ENCODE measurements at places on chromosomes 1 and 21.

GRCh38 chr1:63859480-63860275 lies 85.9 kb downstream of the ROR1 start:
- DNase-seq = no peak

DNA sequence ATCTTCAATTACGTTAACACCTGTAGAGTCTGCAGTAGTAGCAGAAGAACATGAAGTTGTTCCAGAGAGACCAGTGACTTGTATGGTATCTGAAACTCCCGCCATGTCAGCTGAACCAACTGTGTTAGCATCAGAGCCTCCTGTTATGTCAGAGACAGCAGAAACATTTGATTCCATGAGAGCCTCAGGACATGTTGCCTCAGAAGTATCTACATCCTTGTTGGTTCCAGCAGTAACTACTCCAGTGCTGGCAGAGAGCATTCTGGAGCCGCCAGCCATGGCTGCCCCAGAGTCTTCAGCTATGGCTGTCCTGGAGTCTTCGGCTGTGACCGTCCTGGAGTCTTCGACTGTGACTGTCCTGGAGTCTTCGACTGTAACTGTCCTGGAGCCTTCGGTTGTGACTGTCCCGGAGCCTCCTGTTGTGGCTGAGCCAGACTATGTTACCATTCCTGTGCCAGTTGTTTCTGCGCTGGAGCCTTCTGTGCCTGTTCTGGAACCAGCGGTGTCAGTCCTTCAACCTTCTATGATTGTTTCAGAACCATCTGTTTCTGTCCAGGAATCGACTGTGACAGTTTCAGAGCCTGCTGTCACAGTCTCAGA lies 10.3 kb downstream of the SON start:
- no peak for DNase-seq

DNA sequence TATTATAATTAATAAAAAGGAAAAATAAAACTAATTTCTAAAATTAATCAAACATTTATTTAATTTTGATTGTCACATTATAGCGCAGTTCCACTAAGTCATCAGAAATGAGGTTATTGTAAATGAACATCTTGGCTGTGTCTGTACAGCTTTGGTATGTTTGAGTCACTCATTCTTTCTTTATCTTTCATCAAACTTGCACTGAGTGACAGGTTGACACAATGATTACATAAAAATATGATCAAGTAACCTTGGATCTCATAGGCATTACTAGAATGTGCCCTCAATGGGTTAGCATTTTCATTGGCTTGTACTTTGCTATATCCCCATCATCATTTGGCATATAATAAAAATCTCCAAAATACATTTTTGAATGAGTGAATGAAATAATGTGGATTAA lies 1353.2 kb upstream of the ADGRL2 start:
- no peak for DNase-seq

GRCh38 chr1:151720974-151721787 lies at the start of gene RIIAD1:
Gene RIIAD1 (plus strand): TSS chr1:151721522. CDS start chr1:151721537, 15 bp downstream.
- peak; percentile 20 for DNase-seq

- no peak for DNase-seq
Observed at GRCh38 chr1:110050602-110051261, 16.3 kb downstream of the STRIP1 start.

GRCh38 chr1:153768316-153769181 lies 6.7 kb upstream of the SLC27A3 start:
- no peak for DNase-seq

GRCh38 chr1:66996018-66996682 lies 57.8 kb downstream of the SLC35D1 start:
- DNase-seq = peak; percentile 49

- DNase-seq = no peak
Observed at GRCh38 chr1:175498002-175498401, 245.4 kb downstream of the TNR start.

DNA sequence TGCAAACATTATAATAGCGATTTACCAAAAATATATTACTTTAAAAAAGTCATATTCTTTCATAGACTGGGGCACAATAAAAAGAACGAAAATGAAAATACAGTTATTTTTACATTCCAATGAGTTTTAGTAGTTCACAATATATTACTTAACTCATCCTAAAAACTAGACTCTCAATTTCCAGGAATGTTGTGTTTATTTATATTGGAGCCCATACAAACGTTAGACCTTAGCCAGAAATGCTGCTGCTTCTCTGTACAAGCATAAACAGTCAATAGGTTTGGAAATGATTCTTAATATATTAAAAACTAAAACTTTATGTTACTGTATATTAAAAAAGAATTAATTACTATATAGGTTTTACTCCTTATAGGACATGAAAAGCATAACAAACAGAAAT lies 302.3 kb downstream of the BRINP3 start:
- DNase-seq = no peak

- no peak for DNase-seq
Observed at GRCh38 chr1:62274496-62275485, 44.4 kb downstream of the KANK4 start.

DNA sequence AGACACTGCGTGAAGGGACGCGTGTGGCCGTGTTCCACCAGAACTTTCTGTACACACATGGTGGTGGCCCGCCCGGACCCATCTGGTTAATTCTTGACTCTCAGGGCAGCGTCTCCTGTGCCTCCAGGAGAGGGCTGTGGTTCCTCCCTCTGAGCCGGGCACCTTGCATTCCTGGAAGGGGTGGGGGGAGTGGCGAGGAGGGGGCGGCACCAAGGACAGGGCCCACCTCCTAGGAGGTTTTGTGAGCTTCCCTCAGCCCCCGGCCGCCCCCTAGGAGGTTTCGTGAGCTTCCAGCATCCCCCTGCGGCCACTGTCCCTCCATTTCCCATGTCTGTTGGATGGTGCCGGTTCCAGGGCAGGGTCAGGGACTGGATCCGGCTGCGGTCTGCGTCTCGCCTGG lies 28.9 kb downstream of the FAAP20 start:
- DNase-seq = no peak

GRCh38 chr1:203278082-203278884 lies 27.0 kb upstream of the BTG2 start:
- DNase-seq = peak; percentile 49

GRCh38 chr1:91827459-91828321 lies 58.3 kb downstream of the TGFBR3 start:
- DNase-seq = no peak

DNA sequence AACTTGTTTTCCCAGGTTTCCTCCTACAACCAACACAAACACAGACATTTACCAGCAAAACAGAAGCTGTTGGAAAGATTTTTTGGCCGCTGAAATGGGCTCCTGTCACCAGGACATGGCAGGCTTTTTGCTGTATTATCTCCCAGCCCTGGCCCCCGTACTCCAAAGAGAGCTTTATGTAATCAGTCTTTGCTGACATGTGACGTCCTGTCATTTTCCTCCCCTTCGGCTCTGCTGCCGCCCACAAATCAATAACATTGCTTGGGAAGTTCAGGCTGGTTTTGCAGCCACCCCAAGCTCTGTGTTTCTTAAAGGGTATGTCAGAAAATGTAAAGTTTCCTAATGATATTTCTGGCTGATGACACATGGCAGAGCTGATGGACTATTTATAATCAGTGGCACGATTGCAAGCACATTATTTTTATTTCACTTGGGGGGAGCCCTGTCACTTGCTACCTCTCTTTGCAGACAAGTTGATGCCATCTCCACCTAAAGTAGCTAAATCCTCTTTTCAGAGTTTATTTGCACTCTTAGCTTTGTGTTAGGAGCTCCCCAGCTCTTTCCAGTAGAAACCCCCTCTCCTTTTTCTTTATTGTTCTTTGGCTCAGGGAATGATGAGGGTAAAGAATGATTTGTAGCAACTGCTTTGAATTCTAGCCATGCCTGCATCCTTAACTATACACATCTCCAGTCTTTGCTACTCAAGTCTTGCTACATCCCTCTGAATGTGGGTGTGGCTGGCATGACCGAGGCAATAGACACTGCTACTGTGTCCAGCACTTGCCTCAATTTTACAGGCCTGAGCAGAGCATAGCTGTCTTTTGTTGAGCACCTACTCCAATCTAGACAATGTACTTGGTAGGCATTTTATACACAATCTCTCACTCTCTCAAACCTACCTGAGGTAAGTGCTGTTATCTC lies 67.3 kb downstream of the ELAVL4 start:
- DNase-seq = no peak

DNA sequence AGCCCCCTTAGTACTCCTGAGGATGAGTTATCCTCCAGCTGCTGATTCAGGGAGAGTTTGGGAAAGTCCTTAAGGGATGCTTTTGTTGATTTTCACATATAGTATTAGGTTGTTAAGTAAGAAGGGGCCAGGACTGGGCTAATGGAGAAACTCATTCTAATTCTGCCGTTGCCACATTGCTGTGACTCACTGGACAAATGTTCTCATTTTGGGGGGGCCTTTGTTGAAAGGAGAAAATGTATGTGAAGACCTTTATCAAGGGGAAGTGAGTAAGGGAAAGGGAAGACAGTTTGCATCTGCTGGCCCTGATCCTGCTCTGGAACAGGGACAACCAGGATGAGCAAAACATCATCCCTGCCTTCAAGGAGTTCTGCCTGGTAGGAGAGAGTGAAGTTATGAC lies 123.2 kb upstream of the FGGY start:
- DNase-seq = no peak

- no peak for DNase-seq
Observed at GRCh38 chr1:23083714-23084480, 64.6 kb downstream of the KDM1A start.

DNA sequence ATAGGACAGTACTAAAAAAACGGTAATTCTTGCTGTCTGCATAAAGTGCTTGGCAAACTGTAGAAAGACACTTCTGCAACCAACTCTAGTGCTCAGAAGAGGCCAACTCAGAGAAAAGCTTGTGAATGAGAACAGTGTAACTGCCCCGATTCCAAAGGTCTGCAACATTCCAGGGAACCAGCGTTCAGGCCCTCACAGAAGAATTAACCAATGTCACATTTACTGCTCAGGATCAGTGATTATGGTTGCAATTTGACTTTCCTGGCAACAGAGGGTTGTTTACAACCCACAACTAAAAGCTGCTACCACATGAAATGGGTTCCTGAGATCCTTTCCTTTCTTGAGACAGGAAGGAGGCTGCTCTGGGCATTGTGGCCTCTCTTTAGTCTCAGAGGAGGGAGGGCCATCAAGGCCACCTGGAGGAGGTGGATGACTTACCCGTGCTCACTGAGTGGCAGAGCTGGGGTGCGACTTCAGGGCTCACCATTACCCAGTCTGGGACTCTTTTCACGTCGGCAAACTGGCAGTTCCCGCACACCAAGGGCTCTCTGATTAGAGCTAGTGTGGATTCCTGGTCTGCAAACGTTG lies 15.3 kb downstream of the SRSF4 start:
- no peak for DNase-seq

GRCh38 chr1:227318853-227319607 lies 738 bp upstream of the CDC42BPA start:
- DNase-seq = no peak

- no peak for DNase-seq
Observed at GRCh38 chr1:118123116-118123839, 61.8 kb downstream of the SPAG17 start.

GRCh38 chr1:84869720-84870119 lies 23.3 kb downstream of the LPAR3 start:
- DNase-seq = no peak

DNA sequence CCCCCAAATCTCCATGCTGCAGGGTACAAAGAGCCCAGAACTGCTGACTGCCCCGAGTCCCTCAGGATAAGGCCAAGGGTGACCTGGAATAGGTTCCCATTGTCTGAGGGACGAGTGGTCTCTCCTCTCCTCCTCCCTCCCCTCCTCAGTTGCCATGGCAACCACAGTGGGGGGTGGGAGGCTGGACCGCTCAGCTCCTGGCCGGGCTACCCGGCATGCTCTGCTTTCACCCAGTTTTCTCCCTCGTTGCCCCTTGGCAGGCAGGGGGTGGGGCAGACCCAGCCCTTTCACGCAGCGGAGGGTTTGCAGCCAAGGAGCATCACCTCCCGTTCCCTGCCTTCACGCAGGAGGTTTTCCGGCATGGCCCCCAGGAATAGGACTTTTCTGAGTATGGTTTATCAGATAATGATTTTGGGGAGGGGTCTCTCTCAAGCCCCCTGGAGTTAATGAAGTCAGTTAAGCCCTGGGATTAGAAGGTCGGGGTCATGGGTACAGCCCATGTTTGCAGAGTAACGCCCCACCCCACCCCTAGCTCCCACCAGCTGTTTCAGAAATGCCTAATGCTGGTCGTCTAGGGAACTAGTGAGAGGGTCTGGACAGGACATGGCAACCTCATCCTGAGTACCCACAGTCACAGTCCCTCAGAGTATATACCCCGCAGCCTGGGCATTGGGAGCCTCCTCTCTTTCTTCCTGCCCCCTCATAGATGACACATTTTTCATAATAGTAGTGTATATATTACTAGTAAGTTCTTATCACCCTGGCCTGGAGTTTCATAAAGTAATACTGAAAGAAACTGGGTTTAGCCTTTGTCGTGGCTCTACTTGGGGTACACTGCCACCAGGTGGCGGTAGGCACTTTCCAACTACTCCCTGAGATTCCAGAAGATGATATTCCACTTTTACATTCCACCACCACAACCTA lies 20.7 kb downstream of the C1QB start:
- DNase-seq = no peak

- no peak for DNase-seq
Observed at GRCh38 chr1:30534551-30534940, 188.8 kb downstream of the MATN1 start.

DNA sequence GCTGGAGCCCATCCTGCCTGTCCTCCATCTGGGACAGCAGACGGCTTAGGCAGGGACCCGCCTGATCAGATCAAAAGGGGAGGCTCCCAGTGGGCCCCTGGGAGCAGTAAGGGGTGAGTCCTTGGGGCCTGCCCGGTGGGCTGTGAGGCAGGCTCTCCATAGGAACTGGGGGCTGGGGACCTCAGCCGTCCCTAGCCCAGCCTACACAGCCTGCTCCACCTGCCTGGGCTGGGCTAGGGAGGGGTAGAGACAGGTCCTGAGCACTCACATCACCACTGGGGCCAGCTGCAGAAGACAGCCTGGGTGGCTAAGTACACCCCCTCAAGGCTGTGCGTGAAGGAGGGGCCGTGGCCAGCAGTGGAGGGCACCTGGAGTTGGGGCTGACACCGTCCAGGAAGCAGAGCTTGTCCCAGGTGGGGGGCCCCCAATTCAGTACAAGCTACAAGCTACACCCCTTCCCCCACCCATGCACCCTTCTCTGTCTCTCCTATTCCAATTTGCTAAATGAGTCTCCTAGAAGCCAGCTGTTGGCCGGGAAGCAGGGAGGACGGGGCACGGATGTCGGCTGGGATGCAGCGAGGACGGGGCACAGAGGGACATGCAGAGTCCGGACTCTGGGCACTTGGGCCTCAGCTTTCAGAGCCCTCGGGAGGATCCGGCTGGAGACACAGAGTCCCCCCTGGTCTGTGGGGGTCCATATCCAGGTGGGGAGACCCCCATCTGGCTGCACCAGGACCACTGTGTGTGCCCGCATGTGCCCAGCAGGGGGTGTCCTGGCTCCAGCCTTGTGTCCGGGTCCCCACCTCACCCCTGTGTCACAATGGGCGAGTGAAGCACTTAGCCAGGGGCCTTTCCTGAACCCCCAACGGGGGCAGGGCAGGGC lies 1.7 kb downstream of the ISG15 start:
- DNase-seq = no peak

GRCh38 chr21:39951183-39952101 lies 84.2 kb downstream of the PCP4 start:
- no peak for DNase-seq

- no peak for DNase-seq
Observed at GRCh38 chr1:59999746-60000145, 73.2 kb upstream of the CYP2J2 start.

- no peak for DNase-seq
Observed at GRCh38 chr1:116067566-116067890, 43.7 kb upstream of the MAB21L3 start.

GRCh38 chr1:155947292-155947691 lies 5.9 kb downstream of the RXFP4 start:
- no peak for DNase-seq

- DNase-seq = peak; percentile 53
Observed at GRCh38 chr1:109793486-109794318, 30.0 kb upstream of the EPS8L3 start.
